Stimulated activated CD4-positive, alpha-beta T cell treated with anti-CD3 and anti-CD28 coated beads, Interleukin-1b, Interleukin-23, amount 100 ng/mL, for 48 hours (primary cell): ENCODE measurements at places on chromosomes 6 and 20.

GRCh38 chr6:55826941-55827340 is 48.4 kb downstream of the BMP5 start:
- no peak for DNase-seq

DNA sequence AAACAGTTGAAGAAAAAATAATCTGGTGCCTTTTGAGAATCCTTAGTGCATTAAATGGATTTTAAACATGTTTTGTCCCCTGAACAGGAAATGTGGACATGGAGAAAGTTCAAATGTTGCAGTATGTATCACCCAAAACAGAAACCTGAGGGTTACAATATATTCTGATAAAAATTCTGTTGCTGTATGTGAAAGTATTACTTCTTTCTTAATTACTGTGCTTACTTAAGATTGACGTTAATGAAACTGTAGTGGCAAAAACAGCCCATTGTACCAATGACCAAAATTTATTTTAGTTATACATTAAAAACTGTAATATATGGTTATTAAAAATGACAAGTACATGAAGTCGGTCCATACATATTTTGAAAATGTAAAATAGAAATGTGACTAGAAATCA is 100.6 kb downstream of the PRDM1 start:
- DNase-seq: no peak

DNA sequence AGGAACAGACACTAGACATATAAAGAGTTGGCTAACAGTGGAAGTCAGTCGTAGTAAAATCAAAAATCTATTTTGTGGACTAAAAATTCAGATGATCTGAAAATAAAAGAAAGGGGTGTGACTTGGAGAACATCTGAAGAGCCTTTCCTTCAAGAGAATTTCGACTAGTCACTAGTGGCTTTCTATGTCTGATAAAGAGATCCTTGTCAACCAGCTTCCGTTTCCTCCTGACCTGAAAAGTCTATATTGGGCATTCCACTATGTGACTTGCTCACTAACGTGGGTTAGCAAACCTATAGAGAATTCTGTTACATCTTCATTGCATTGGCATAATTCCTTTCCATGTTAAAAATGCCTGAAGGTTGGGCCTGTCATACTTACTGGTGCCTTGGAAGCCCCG is 25.9 kb downstream of the TRAF3IP2 start:
- DNase-seq: no peak

DNA sequence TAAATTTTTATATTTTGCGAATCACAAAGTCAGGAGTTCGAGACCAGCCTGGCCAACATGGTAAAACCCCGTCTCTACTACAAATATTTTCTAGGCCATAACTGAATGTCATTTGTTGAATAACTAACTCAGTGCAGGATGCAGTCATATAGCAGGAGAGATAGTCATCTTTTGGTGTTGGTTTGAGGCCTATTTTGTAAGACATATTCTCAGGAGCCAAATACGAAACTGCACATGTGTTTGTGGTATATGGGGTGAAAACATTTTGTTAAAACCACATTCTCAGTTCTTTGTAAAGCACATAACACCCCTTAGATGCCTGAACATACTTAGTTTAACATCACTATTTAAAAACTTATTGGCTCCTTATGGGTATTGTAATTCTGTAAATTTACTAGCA is 4.7 kb upstream of the ENPP5 start:
- DNase-seq: no peak

- DNase-seq: peak; percentile 22
These were observed 94.4 kb upstream of the PRDM1 start for GRCh38 chr6:105991561-105992314.

DNA sequence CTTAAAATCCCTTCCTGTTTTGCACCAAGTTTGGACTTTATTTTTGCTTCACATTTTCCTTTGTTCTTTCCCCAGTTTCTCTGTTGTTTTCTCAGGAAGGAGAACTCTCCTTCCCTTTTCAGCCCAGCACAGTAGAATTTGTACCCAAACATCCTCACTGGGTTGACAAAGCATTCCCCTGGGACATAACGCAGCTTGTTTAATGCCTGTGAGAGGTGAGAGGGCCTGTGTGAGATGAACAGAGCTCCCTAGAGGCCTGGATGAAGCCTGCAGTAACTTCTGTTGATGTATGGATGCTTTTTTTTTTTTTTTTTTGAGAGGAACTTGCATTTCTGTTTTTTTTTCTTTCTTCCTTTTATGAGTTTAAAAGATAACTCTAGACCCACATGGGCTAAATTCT is 104.9 kb upstream of the SLC22A23 start:
- no peak for DNase-seq

GRCh38 chr6:18284261-18284660 is 19.9 kb upstream of the DEK start:
- no peak for DNase-seq

DNA sequence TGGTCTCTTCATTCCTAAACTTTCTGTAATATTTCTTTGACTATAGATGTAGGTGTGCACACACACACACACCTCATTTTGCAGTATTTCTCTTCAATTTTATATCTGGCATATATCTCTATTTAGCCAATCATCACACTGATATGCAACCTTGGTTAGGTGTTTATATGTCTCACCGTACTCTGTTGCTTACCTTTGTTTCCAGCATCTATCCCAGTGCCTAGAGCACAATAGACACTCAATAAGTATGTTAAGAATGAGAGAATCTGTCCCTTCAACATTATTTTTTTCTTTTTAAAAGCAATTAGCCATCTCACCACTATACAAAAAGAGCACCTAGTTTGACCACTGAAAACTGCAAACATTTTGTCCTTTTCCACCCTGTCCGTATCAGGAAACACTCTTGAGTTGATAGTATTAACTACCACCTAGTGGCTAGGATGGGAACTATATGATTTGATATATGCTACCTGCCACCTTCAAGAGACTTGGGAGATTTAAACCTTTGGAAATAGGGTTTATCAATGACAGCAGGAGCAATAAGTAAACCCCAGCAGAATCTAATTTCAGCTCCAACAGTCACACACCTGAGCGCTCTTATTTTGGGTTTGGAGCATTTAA is 48.7 kb upstream of the RSPO3 start:
- no peak for DNase-seq

DNA sequence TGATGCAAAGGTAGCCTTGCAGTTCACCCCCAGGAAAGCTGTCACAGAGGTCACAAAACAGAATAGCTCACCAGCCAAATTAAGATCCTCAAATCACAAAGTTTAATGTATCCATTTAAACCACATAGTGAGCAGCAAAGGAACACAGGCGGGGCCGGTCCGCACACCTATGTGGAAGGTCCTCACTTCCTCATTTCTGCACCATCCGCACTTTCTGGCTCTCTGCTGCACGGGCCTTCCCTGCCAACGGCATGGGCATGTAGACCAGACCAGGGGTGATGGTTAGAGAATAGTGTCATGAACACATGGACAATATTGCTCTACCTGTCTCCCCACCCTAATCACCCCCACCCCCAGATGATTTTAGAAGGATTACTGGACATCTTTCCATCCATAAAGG is 12.1 kb upstream of the TBXT start:
- DNase-seq: no peak

GRCh38 chr6:25217302-25217701 is 61.9 kb upstream of the CARMIL1 start:
- DNase-seq: no peak

- DNase-seq: no peak
These were observed 93.4 kb downstream of the HIVEP2 start for GRCh38 chr6:142851601-142852000.
